ENCODE measurements at places on chromosomes 6 and 20.

- H3K4me3 ChIP-seq: no peak overlapping the region
- H3K27ac ChIP-seq: no peak overlapping the region
- H3K27me3 ChIP-seq: no peaks in the 10 kb centered on the region
- DNase-seq: no peak
These were observed 147.4 kb upstream of the BEND6 start for GRCh38 chr6:56807326-56807988.

DNA sequence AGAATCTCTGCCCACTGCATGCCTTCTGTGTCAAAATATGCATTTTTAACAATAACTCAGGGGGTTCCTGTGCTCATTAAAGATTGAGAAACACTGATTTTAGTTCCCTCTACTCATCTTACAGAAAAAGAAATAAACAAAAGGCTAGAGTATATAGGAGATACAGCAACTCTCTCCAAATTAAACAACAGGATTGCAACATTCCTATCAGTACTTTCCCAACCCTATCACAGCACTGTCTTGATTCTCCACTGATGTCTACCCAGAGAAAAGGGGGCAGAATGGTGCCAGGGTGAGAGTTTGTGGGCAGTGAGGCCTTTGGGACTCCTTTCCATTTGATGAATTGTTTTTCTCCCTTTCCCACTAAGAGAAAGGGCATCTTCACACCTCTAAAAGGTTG lies 4.7 kb downstream of the OTOR start:
- no peak overlapping the region for H3K27ac ChIP-seq
- peaks cover 10% of the 10 kb centered on the region for H3K27me3 ChIP-seq
- H3K4me3 ChIP-seq: no peak overlapping the region
- peaks cover 4% of the 10 kb centered on the region for H3K4me1 ChIP-seq
- H3K36me3 ChIP-seq: no peaks in the 10 kb centered on the region

DNA sequence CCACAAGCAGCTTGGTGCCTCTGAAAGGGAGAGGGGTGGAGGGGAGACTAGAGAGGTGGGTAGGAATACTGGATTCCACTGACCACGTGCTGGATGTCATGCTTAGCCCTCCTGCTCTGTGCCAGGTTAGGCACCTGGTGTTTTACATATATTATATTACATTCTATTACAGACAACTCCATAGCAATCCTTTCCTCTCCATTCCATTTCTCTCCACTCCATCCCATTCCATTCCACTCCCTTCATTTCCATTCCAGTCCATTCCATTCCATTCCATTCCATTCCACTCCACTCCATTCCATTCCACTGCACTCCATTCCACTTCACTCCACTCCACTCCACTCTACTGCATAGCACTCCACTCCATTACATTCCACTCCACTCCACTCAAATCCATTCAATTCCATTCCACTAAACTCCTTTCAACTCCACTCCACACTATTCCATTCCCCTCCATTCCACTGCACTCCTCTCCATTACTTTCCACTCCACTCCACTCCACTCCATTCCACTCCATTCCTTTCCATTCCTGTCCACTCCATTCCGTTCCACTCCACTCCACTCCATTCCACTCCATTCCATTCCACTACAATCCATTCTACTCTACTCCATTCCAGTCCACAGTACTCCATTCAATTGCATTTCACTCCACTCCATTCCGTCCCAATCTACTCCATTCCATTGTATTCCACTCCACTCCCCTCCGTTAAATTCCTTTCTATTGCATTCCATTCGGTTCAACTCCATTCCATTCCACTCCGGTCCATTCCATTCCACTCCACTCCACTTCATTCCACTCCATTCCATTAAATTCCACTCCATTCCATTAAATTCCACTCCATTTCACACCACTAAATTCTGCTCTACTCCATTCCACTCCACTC lies 27.2 kb upstream of the DEFB125 start:
- no peak for DNase-seq
- no peak overlapping the region for H3K27ac ChIP-seq
- no peaks in the 10 kb centered on the region for H3K27me3 ChIP-seq
- H3K36me3 ChIP-seq: no peaks in the 10 kb centered on the region
- H3K4me3 ChIP-seq: no peak overlapping the region
- no peaks in the 10 kb centered on the region for H3K4me1 ChIP-seq

- H3K4me1 ChIP-seq: no peaks in the 10 kb centered on the region
- H3K27ac ChIP-seq: no peak overlapping the region
- H3K27me3 ChIP-seq: peaks cover 52% of the 10 kb centered on the region
- H3K4me3 ChIP-seq: no peak overlapping the region
- H3K36me3 ChIP-seq: no peaks in the 10 kb centered on the region
These were observed 39.9 kb downstream of the SLC22A3 start for GRCh38 chr6:160387916-160388643.

DNA sequence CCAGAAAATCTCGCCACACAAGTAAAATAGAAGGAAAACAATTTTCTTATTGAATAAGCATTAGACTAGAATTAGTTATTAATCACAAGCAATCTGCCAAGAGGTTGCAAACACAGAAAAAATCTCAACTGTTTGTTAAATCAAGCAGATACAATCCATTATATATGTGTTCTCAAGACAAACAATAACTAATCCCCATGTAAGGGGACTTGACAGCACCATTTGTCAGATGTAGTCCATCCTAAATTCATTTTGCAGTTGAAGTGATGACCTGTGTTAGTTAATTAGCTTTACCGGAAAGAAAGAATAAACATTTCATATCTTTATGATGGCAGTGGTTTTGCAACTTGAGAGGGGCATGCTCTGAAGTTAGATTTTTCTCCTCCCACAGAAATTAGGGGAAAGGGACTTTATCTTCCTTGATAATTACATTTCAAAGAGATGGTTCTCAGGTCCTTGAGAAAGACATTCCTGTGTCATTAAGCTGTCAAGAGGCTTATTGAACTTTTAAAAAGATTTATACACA lies 1588.0 kb downstream of the GRIK2 start:
- DNase-seq: no peak
- no peaks in the 10 kb centered on the region for H3K27me3 ChIP-seq
- H3K36me3 ChIP-seq: no peaks in the 10 kb centered on the region
- H3K27ac ChIP-seq: no peak overlapping the region

GRCh38 chr6:1584146-1584545 lies 25.6 kb upstream of the FOXC1 start:
- H3K36me3 ChIP-seq: no peaks in the 10 kb centered on the region
- no peak overlapping the region for H3K27ac ChIP-seq
- H3K27me3 ChIP-seq: peaks cover 56% of the 10 kb centered on the region
- H3K4me1 ChIP-seq: no peaks in the 10 kb centered on the region
- H3K4me3 ChIP-seq: no peak overlapping the region

- no peak for DNase-seq
- peak overlapping the region; percentile 51 for H3K4me3 ChIP-seq
- H3K36me3 ChIP-seq: peaks cover 82% of the 10 kb centered on the region
- H3K27me3 ChIP-seq: no peaks in the 10 kb centered on the region
These were observed 7.0 kb upstream of the ZNFX1 start for GRCh38 chr20:49284818-49285217.

- no peak overlapping the region for H3K27ac ChIP-seq
- DNase-seq: no peak
- no peak overlapping the region for H3K4me3 ChIP-seq
These were observed 4.8 kb upstream of the STX16 start for GRCh38 chr20:58646257-58646656.

DNA sequence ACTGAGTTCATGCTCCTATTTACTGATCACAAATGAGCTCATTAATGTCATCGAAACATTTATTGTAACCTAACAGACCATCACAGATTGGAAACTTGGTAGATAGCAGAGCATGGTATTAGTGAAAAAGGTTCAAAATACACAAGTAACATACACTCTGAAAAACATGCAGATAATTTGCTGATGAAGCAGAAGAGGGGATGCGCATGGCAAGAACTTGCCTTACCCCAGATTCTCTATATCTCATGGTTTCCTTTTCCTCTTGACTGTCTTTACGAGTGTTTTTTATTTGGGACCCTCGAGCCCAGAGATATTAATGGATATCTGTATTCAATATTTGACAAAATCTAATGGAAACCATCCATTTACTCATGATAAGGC lies 37.6 kb downstream of the QRSL1 start:
- peaks cover 10% of the 10 kb centered on the region for H3K36me3 ChIP-seq
- no peak overlapping the region for H3K27ac ChIP-seq
- H3K27me3 ChIP-seq: no peaks in the 10 kb centered on the region
- H3K4me1 ChIP-seq: no peaks in the 10 kb centered on the region

GRCh38 chr6:152893187-152893586 lies 89.7 kb downstream of the FBXO5 start:
- H3K27ac ChIP-seq: no peak overlapping the region
- no peaks in the 10 kb centered on the region for H3K36me3 ChIP-seq
- DNase-seq: no peak
- peaks cover 6% of the 10 kb centered on the region for H3K4me1 ChIP-seq

GRCh38 chr6:35970181-35970580 lies 49.3 kb upstream of the SRPK1 start:
- no peaks in the 10 kb centered on the region for H3K36me3 ChIP-seq
- no peaks in the 10 kb centered on the region for H3K4me1 ChIP-seq

- no peak overlapping the region for H3K27ac ChIP-seq
- H3K4me1 ChIP-seq: no peaks in the 10 kb centered on the region
- H3K4me3 ChIP-seq: no peak overlapping the region
- H3K36me3 ChIP-seq: no peaks in the 10 kb centered on the region
- H3K27me3 ChIP-seq: no peaks in the 10 kb centered on the region
These were observed 508.1 kb downstream of the KIF16B start for GRCh38 chr20:16064989-16065707.

- H3K27me3 ChIP-seq: no peaks in the 10 kb centered on the region
- no peak overlapping the region for H3K4me3 ChIP-seq
- no peaks in the 10 kb centered on the region for H3K36me3 ChIP-seq
- DNase-seq: no peak
- no peak overlapping the region for H3K27ac ChIP-seq
These were observed 317.6 kb downstream of the HDGFL1 start for GRCh38 chr6:22886650-22887581.

DNA sequence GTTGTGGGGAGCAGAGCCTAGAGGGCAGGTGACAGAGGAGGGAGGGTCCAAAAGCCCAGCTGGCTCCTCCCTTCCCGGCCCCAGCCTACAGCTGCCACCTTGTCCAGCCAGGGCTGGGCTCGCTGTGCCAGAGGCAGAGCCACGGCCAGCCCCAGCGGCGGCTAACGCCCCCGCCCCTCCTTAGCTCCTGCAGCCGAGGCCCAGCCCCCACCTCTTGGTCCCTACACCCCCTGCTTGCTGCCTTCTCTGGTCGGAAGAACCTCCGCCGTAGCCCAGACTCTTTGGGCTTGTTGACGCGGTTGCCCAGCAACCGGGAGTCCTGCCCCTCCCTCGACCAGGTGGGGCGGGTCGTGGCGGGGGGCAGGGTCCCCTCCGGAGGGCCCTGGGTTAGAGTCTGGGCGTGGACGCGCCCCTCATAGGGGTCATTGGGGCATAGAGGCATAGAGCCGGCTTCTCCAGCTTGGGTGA lies 521 bp upstream of the LKAAEAR1 start:
- peaks cover 8% of the 10 kb centered on the region for H3K36me3 ChIP-seq
- H3K27me3 ChIP-seq: no peaks in the 10 kb centered on the region
- peaks cover 36% of the 10 kb centered on the region for H3K4me1 ChIP-seq
- peak overlapping the region; percentile 86 for H3K4me3 ChIP-seq

DNA sequence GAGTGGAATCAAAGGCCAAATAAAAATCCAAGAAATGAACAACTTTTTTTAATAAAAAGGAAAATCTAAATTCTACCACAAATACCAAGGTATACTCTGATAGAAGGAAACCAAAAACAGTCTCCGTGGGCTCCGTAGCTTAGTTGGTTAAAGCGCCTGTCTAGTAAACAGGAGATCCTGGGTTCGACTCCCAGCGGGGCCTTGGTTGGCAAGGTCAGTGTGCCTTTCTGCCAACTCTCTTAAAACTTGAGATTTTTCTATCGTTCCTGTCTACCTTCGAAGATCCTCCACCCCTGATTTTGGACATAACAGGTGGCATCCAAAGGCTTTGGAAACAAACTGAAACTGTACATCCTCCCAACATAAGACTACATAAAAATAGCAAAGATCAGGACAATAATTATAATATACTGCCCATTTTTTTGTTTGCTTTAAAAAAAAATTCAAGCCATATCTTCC lies 197.9 kb downstream of the TRIM27 start:
- H3K4me1 ChIP-seq: peaks cover 18% of the 10 kb centered on the region
- no peak overlapping the region for H3K4me3 ChIP-seq
- H3K36me3 ChIP-seq: peaks cover 24% of the 10 kb centered on the region
- H3K27ac ChIP-seq: no peak overlapping the region
- peaks cover 98% of the 10 kb centered on the region for H3K27me3 ChIP-seq

DNA sequence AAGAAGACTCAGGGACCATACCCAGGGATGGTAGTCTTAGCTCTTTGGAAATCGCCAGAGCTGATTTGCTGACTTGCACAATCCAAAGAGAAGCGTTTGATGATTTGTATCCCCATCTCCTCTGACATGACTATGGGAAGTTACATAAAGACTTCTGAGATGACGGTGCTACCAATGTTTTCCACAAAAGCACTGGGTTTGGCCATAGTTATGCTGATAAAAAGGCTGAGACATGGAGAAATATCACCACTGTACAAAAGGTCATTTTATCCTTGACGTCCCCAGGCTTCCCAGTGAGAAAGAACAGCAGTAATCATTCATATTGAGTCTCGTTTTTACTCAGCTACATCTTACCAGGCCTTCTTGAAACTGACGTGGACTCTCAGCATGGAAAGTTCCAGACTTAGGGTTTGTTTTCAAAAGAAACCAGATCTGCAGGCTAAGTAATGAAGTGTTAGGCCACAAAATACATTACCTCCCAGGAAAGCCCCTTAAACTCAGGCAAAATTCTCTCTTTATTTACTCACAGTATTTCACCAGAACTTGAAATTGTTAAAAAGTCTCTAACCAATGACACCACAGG lies 370.3 kb upstream of the JARID2 start:
- H3K27ac ChIP-seq: peak overlapping the region; percentile 84
- peaks cover 6% of the 10 kb centered on the region for H3K36me3 ChIP-seq
- no peaks in the 10 kb centered on the region for H3K27me3 ChIP-seq
- no peak overlapping the region for H3K4me3 ChIP-seq
- H3K4me1 ChIP-seq: peaks cover 21% of the 10 kb centered on the region

DNA sequence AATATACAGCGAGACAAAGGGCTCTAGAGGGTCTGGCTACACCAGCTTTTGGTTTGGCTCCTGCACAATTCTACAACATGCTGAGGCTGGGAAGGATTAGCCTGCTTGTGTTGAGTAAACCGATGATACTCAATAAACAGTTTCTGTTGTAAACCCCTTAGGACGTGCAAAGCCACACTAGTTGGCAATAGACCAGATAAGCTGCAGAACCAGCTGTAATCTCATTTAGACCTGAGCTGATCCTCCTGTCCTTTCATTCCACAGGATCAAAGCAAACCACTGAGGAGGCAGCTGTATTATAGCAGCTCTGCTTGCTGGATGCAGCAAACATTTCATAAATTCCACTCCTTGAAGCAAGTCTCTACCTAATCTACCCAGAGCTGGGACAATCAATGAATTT lies 79.7 kb downstream of the MMS22L start:
- DNase-seq: no peak
- H3K27me3 ChIP-seq: no peaks in the 10 kb centered on the region
- H3K36me3 ChIP-seq: no peaks in the 10 kb centered on the region
- no peak overlapping the region for H3K4me3 ChIP-seq
- no peaks in the 10 kb centered on the region for H3K4me1 ChIP-seq

Measured in central memory CD8-positive, alpha-beta T cell (primary cell).